ENCODE measurements at places on chromosomes 5 and 9.

DNA sequence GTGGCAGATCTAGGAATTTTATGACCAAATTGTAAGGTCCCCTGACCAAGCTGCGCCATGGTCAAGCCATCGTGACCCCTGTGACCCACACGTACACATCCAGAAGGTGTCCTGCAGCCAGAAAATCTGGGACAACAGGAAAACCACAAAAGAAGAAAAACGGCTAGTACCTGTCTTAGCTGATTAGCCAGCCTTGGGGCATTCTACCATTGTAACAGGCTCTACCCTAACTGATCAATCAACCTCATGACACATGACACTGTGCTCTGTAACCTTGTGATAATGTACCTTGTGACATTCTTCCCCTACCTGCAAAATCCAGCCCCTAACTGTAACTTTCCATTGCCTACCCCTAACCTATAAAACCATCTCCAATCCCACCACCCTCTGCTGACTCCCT is 43.6 kb downstream of the SPTLC1 start:
- no peak for DNase-seq

GRCh38 chr5:93580927-93581445 is at the start of gene NR2F1-AS1:
NR2F1-AS1 (minus strand) TSS chr5:93581219.
- DNase-seq: no peak

GRCh38 chr5:147935032-147935431 is 28.7 kb upstream of the C5orf46 start:
- DNase-seq: no peak

GRCh38 chr9:122100756-122101155 is 7.6 kb upstream of the TTLL11 start:
- DNase-seq: no peak

- no peak for DNase-seq
Measured at GRCh38 chr5:132467287-132467984, 23.1 kb downstream of the IRF1 start.

DNA sequence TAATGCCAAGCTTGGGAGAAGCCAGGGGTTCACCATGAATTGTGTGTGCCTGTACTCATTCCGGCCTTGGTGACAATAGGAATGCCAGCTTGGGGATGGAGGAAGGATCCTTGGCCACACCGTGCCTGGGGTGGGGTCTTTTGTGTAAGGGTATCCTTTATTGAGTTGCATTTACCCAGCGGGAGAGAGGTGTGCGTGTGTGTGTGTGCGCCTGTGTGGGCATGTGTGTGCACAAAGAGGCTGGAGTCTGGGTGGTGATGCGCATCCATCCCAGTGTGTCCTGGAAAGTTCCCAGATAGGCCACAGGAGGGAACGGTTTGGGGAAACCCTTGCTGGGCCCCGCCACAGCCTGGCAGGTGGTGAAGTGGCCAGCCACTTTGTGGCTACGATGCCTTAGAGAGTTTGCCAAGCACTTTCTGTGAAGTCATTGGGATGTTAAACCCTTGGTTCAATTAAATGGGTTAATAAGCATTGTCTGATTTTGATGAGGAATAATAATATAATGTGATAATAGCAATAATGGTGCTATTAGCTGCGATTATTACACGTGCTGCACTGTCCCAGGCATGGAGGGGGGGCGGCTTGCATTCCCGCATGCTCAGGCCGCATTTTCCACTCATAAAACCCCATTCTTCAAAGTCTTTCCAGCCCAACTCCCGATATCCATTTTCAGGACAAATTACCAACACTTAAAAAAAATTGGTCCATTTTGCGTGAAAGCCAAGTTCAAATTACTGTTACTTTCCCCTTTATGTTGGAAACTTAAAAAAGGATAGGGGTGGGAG is 13.7 kb downstream of the PITX1 start:
- DNase-seq: no peak

GRCh38 chr9:124520206-124520596 is 13.0 kb upstream of the NR5A1 start:
- no peak for DNase-seq

DNA sequence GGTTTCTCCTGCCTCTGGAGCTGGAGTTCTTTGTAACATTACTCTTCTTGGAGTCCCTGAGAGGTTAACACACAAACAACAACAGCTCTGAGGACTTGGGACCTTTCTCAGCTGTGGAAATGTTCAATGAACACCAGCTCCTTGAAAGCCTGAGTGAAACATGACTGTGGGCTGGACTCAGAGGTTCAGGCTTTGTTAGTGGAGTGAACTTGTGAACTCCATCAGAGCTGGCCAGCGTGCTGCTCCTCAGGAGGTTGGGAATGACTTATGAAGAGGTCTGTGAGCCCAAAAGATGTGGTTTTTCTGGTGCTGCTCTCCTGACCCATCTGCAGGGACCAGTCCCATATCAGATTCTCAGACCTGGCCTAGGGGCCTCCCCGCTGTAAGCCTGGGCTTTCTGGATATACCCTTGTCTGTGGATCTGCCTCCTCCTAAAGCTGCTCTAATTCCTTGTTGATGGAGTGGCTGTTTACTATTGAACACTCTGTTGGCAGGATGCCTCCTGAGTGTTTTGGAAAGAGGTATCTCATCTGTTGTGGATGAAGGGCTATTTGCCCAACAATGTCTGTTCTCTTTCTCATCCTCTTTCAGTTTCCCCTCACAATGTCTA is 170.0 kb upstream of the GDNF start:
- DNase-seq: no peak

- DNase-seq: no peak
Measured at GRCh38 chr5:91223886-91224285, 159.2 kb downstream of the ARRDC3 start.

DNA sequence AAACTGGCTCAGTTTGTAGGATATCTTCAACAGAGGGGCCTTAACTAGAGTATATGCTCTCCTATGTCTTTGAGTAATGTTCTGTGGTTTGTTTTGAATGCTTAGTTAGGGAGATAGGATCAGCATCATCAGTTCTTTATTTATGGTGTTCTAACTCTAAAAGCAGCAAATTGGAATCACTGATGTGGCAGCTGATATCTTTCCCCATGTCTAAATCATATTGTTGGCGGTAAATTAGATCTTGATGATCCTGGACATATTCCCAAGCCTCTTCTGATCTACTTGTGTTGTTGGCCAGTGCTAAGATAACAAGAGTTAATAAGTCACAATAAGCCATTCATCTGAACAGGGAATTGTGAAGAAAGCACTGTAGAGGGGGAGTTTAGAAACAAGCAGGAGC is 332.4 kb upstream of the DAB2 start:
- no peak for DNase-seq

DNA sequence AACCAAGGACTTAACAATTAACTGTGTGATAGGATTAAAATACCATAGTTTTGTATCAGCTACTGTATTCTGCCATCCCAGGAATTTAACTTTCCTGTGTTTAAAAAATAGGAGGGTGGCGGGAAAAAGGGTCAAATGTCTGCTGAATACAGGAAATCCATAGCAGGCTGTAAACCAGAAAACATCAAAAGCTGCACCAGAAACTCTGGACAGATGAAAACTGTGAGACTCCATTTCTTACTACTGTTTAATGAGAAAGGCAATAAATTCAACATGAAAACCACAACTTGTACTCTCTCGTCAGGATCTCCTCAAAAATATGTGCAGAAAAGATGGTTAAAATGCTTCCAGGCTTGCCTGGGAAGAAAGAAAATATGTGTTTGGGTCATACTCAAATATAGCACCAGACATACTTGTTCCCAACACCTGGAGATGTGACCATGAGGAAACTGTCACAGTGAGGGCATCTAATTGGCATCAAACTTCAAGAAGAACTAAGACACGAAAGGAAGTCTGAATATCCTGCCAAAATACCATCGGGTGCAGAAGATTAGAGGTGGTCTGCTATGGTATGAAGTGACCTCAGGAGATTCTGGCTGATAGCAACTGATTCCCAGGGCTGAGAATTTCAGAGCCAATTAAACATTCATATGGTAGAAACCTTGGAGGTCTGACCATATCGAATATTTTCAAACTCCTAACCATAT is 164.7 kb upstream of the TARS1 start:
- DNase-seq: no peak

GRCh38 chr9:137067860-137068538 is 2.4 kb downstream of the SAPCD2 start:
- DNase-seq: peak; percentile 82

DNA sequence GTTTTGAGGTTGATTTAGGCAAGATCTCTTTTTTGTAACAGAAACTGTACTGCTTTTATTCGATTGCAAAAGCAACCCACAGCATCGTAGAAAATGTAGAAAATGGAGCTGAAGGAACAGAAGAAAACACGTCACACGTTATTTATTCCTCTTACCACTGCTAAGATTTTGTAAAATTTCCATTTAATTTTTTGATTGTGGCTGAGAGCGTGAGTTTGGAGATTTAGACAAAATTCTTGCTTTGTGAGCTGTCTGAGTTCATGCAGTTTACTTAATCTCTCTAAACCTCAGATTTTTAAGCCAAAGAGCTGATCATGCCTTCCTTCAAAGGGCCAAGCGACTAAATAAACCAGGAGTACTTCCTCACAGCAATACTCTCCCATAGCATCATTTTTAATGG is 24.8 kb downstream of the DPYSL3 start:
- no peak for DNase-seq

DNA sequence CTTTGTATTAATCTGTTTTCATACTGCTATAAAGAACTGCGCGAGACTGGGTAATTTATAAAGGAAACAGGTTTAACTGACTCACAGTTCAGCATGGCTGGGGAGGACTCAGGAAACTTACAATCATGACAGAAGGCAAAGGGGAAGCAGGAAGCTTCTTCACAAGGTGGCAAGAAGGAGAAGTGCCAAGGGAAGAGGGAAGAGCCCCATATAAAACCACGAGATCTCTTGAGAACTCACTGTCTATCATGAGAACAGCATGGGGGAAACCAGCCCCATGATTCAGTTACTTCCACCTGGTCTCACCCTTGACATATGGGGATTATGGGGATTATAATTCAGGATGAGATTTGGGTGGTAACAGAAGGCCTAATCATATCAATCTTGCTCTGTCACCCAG is 60.9 kb upstream of the CHD1 start:
- DNase-seq: no peak

- no peak for DNase-seq
Measured at GRCh38 chr9:131116281-131117120, 8.9 kb upstream of the NUP214 start.

GRCh38 chr5:118258223-118258622 is 730.1 kb downstream of the DTWD2 start:
- DNase-seq: no peak

DNA sequence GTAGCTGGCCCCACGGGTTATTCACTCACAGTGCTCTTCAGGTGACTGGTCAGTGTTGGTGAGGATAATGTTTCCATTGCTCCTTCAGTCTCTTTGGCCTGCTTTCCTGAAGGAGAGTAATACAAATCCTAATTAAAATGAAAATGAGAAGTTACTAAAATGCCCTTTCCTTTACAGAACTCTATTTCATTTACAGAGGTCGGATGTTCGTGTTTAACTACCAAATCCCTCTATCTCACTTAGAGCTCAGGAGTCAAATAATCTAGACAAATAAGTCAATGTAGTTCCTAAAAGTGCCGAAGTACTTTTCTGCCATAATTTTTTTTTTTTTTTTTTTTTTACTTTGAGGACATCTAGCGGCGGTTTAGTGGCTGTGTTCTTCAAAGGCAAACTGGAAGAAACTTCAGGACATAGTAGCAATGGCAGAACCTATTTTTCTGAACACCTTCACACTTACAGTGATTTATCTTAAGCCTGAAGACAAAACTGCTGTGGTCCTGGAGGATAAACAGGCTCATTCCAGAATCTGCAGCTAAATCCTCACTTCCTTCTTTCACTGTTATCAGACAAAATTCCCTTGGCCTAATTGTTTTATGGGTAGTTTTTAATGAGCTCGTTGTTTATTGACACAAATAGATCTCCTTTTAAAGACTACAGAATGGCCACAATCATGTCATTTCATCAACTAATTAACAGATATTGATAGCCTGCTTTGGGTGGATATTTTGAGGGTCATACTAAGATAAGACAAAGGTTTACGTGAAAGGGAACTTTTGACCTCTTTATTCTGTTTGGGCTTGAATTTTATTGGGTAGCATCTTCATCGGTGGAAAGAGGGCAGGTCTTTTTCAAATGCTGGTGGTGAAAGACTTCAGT is 207.6 kb upstream of the DMRTA1 start:
- DNase-seq: no peak
